ENCODE measurements at places on chromosomes 11 and 22. TPM values are rescaled to one million over a fixed set of nuclear protein-coding genes. Genes with fewer than 3 reads are reported as not detected.
A peak's percentile ranks its signal among the peaks of the same experiment; 100 is the strongest.

PIH1D2 gene
- 0.61 TPM for total RNA-seq

GLYAT gene
- total RNA-seq: not detected

DNA sequence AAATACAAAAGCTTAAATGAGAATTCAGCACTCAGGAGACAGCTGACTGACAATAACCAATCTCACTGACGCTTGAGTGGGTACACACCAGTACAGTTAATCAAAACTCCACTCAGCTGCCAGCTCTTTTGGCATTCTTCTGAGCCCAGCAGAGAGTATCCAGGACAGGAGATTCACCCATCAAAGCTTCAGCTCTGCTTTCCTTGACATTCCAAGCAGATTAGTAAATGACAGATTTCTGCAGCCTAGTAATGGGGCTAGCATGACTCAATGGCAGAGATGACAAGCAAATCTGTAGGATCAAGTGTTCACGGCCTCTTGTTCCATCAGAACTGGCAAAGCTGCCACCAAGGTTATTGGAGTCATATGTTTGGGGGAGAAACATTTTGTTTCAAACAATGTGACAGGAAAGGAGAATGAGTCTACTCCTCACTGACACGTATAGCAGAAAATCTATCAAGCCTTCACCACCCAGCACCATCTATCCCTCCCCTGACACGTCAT is 420.0 kb downstream of the DYNC2H1 start:
- no peak for DNase-seq

GRCh38 chr11:76203131-76203925 is 3.0 kb downstream of the WNT11 start:
- DNase-seq: no peak

TSPAN18 gene
- 0.85 TPM for total RNA-seq

DNA sequence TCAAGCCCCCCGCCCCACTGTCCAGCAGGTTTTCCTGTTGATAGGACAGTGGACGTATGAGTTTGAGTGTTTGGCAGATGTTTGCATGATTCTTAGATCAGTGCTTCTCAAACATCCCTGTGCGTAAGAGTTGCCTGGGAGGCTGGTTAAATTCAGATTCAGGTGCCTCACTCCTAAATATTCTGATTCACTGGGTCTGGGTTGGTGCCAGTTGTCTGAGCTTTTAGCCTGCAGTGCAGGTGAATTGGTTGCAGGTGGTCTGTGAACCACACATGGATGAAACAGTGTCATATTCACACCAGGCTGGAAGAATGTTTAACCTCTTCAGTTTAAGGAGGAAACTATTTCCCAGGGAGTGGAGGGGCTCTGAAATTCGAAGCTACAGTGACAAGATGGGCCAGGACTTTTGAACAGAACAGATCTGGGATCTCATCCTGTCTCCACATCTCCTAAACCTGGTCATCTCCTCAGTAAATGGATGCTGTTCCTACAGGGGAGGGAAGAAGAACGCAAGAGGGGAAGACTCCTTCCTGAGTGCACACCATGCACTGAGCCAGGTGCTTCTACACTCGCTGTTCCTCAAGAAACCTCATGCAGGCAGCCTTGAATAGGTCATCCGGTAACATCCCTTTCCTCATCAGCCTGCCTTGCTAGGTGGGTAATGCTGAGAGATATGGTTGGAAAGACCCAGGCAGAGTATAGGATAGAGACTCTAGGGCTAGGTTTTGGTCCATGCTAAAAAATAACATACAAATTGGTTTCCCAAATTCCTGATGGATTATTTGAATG is 47.8 kb downstream of the TEAD1 start:
- no peak for DNase-seq

GRCh38 chr22:48902983-48903650 is 924.6 kb downstream of the BRD1 start:
- DNase-seq: no peak

GRCh38 chr11:60631944-60632343 is 67.5 kb upstream of the MS4A8 start:
- no peak for DNase-seq

- DNase-seq: peak; percentile 4
Observed at GRCh38 chr22:37188901-37189466, 937 bp upstream of the C1QTNF6 start.

SMIM35 gene
- total RNA-seq: 0.32 TPM

GRCh38 chr11:45560155-45560912 is 105.1 kb downstream of the CHST1 start:
- DNase-seq: no peak

DNA sequence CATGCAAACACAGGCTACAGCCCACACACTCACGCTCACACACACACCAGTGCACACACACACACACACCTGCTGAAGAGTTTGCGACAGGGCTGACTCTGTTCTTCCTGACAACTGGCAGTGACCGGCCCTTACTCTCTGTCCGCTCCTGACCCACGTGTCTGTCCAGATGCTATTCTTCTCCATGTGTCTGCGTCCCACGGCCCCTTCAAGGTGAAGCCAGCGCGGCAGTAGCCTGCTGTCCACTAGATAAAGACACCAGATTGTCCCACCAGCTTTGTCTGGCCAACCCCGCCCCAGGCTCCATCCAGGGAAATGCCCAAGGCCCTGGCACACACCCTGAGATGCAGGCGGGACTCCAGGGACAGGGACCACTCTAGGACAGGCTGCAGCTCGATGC is 713.9 kb downstream of the BRD1 start:
- no peak for DNase-seq

DNA sequence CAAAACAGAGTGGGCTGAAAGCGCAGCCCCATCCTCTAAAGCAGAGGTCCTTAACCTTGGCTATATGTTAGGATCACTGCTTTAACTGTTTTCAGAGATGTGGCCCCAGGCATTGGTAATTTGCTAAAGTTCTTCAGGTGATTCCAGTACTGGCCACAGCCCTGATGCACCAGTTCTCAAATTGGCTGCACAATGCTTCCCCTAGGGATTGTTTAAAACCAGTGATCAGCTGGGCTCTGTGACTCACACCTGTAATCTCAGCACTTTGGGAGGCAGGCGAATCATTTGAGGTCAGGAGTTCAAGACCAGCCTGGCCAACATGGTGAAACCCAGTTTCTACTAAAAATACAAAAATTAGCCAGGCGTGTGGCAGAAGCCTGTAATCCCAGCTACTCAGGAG is 8.4 kb upstream of the IRAG1 start:
- no peak for DNase-seq

DNA sequence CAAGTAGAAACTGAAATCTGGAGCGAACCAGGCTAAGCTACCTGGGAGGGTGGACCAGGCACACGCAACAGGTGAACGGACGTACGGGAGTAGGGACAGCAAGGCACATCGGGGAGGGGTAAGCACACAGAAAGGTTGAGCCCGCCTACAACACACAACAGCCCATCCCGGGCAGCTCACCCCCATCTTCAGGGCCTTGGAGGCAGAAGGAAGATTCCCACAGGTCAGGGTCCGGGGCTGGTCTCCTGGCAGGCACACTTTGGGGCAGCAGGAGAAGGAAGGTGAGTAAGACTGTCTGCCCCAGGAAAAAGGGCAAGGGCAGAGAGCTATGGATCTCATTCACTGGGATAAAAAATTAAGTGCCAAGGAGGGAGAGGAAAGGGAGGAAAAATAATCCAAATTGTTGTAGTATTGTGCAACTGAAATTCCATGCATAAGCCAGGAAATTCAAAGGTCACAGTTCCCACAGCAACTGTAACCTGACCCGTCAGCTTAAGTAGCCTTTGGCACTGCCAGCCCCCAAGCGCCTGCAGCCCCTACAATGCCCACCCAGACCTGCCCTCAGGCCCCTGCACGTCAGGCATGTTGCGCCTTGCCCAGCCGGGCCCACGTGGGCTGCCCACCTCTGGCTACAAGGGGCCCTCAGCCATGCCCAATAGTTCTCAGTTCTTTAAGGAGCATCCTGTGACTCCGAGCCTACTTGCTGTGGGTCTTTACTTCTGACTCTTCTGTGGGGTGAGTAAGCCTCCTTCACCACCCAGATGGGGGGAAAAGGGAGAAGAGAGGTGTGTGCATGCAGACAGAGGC is 51.8 kb downstream of the MICAL3 start:
- DNase-seq: no peak

SPON1 gene
- 1.4 TPM for total RNA-seq

DNA sequence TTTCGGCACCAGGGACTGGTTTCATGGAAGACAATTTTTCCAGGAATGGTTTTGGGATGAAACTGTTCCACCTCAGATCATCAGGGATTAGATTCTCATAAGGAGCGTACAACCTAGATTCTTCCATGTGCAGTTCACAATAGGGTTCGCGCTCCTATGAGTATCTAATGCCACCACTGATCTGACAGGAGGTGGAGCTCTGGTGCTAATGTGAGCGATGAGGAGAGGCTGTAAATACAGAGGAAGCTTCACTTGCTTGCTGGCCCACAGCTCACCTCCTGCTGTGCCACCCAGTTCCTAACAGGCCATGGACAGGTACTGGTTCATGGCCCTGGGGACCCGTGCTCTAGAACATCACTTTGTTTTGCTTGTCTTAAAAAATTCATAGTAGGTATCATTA is 41.8 kb upstream of the AMPD3 start:
- DNase-seq: peak; percentile 72

LINC01488 gene
- total RNA-seq: not detected

- no peak for DNase-seq
Observed at GRCh38 chr11:58003591-58003990, 20.1 kb upstream of the OR9Q1 start.

P2RX6 gene
- total RNA-seq: 0.25 TPM

DNA sequence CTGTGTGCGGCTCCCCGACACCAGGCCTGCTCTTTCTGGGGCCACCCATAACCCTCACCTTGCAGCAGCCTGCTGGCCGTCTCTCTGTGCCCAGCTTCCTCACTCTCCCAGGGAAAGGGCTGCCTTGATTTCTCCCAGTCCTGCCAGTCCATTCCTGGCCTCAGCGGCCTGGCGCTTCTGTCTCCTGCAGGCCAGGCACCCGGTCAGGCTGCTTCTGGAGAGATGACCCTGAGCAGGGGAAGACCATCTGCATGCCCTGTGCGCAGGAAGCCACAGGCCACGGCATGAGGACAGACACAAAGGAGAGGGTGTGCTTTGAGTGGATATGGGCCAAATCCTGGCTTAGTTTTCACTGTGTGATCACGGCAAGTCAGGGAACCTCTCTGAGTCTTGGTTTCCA is 86.2 kb downstream of the TSPAN18 start:
- DNase-seq: no peak

C11orf87 gene
- not detected for total RNA-seq

MPEG1 gene
- total RNA-seq: not detected

GRCh38 chr11:13102513-13102840 is 93.4 kb downstream of the RASSF10 start:
- DNase-seq: no peak

RASSF7 gene
- 16.8 TPM for total RNA-seq

GRCh38 chr11:25615069-25615468 is 716.9 kb upstream of the ANO3 start:
- no peak for DNase-seq

GRCh38 chr11:44760917-44761550 is 34.3 kb downstream of the TSPAN18 start:
- DNase-seq: no peak

TTC17 gene
- 51.2 TPM for total RNA-seq

DNA sequence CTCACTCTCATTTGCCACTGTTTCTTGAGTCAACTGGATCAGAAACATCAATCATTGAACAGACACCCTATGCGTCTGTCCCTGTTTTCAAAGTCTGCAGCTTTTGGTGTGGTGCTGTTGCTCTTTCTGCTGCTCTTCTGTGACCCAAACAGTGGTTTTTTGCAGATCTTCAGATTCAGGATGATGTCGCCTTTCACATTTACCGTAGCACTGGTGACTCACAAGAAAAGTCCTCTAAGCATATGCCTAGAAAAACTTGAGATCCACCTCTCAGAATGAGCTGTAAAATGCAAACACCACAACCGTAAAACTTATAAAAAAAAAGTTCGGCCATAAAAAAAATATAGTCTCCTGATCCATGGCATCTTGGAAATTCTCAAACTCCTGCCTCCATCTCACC is 400.4 kb downstream of the NTM start:
- DNase-seq: no peak

DNA sequence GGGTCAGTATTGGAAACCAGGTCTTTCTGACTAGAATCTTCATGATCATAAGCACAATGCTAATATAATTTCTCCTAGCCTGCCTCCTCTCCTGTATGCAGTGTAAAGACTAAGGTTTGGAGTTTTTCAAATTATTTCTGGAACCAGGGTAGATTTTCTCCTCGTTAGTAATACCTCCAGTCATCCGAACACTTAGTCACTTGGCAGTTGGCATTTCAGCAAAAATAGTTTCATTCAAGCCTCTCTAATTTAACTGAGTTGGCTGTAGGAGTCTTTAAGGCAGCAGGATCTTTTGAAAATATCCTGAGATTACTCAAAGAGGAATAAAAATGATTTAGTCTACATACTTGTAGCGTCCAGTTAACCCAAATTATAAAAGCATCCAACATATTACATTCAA is 6.3 kb downstream of the TYR start:
- no peak for DNase-seq
